ENCODE measurements at places on chromosomes 5 and 9.
A peak's percentile ranks its signal among the peaks of the same experiment; 100 is the strongest.

DNA sequence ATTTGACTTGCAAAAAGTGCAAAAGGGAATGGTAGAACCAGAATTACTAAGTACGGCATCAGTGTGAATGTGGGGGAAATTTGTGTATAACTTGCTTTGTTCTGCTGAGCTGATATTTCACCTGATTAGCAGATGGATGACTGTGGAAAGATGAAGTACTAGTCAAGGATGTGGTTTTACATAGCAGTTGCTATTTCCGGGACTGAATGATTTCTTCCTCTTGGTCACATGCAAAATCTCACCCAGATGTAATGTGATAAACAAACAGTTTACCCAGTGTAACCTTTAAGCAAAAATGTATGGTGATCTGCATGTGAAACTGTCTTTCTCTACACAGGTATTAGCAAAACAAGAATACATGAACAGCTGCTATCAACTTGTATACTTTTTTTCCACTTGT lies 46.1 kb downstream of the DCP2 start:
- DNase-seq: peak; percentile 54

- peak; percentile 20 for DNase-seq
Measured at GRCh38 chr9:73042155-73042554, 89.3 kb upstream of the ALDH1A1 start.

GRCh38 chr5:5688194-5688924 lies 265.9 kb downstream of the ICE1 start:
- DNase-seq: no peak

GRCh38 chr5:138639326-138639725 lies 64.1 kb upstream of the HSPA9 start:
- no peak for DNase-seq

GRCh38 chr5:158819840-158820620 lies 279.7 kb downstream of the EBF1 start:
- DNase-seq: peak; percentile 67

- peak; percentile 94 for DNase-seq
Measured at GRCh38 chr5:74386571-74387334, 253.8 kb downstream of the ENC1 start.

- DNase-seq: peak; percentile 53
Measured at GRCh38 chr9:13705373-13705772, 425.9 kb upstream of the MPDZ start.

All from bronchial epithelial cell (primary cell).